ENCODE measurements at places on chromosomes 12 and 14.

DNA sequence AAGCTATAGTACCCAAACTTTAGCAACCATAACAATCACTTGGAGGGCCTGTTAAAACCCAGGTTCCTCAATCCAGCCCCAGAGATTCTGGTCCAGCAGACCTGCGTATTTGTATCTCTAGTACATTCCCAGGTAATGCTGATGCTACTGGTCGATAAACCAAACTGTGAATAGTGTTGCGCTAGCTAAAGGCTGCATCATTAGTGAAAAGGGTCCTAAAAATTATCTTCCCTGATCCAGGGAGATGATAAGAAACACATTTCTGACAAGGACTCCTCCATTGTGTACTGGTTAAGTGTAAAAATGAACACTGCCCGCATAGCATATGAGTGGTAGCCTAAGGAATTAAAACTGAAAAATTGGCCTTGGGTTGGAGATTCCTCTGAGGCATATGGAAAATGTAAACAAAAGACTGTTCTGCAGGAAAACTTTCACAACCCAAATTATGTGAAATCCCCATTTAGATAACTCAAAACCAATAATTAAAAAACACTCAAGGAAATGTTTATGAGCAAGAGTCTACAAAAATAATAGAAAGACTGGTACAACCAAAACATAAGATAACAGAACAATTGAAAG lies 322.7 kb downstream of the CEP128 start:
- DNase-seq: no peak

DNA sequence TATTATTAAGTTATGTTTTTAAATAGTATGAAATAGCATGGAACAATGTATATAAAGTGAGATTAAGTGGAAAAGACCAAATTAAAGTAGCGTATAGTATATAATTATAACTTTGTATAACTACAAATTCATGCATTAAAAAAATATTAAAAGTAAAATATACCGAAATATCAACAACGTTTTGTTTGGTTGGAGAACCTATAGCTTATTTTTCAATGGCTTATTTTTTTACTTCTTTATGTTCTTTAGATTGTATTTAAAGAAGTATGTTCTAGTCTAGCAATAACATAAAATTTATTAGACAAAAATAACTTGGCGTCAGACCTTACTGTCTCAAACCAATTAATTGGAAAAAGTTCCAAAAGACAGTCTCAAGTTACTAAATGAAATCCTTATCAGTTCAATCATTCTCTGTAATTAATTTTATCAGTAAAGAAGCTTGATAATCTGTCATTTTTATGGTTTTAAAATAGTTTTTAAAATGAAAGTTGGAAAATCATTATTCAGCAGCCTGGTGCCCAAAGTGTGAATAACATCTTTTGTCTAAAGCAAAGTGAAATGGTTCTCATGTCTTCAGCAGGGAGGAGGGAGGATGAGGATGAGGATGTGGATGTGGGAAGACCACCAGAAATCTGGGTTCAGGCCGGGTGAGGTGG lies 46.7 kb downstream of the IRAK3 start:
- no peak for DNase-seq

DNA sequence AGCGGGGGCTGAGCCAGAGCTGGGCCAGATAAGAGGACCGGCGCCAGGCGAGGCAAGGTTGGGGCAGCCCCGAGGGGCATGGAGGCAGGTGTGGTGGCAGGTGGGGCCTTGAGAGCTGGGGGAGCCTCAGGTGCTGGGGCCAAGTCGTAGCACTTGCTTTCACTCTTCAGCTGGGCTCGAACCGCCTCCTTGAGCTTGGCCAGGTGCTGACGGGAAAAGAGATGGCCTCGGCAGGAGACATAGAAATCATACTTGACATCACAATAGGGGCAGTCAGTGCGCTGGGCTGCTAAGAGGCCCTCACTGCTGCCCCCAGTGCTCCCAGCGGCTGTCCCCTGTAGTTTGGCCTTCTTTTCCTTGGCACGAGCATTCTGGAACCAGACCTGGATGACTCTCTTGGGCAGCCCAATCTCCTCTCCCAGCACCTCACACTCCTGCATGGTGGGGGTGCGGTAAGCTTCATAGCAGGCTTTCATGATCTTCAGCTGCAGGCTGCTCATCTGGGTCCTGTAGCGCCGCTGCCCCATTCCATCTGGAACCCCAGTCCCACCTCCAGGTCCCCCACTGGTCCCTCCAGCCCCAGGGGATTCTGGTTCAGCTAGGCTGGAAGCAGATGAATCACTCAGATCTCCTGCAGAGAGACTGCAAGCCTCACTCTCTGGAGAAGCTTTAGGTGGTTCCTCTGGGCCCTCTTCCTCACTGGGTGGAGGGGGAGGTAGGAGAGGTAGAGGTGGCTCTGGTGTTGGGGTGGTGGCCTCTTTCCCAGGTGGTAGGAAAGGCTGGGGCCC lies 28.1 kb downstream of the ZFHX2 start:
- DNase-seq: no peak

DNA sequence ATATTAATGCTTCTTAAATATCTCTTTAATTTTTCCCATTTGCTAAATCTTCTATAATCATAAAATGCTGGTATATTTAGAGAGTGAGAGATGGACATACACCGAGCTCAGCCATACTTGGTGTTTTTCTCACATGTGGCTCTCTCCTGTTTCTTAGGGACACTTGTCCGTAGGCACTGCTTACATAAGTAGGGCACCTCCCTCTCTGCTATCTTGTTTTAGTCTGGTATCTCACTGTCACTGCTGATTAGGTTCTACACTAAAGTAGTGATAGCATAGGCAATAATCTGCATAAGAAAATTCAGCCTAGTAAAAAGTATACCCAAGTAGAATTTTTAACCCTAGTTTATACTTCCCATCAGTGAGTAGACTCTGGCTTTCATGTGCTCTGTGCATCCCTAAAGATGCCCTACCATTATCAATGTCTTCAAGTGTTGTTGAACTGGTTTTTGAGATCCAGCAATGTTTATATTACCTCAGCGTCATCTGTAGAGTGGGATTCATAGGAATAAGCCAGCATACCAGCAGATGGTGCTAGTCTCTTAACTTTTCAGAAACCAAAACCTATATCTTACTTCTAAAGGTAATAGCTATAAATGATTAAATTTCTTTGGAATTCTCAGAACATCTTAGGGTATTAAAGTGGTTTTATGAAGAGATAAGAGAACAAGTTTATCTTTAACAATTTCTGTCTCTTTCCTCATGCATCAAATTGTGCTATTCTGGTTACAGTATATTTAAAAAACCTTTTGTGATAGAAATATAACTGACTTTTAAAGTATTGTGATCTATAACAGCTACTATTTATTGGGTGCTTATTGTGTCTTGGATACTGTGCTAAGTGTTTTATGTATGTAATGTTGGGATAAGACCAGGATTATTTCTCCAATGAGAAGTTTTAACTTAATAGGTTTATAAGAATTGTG lies 32.9 kb downstream of the ARID2 start:
- DNase-seq: no peak
